ENCODE measurements at places on chromosomes 5 and 9.

DNA sequence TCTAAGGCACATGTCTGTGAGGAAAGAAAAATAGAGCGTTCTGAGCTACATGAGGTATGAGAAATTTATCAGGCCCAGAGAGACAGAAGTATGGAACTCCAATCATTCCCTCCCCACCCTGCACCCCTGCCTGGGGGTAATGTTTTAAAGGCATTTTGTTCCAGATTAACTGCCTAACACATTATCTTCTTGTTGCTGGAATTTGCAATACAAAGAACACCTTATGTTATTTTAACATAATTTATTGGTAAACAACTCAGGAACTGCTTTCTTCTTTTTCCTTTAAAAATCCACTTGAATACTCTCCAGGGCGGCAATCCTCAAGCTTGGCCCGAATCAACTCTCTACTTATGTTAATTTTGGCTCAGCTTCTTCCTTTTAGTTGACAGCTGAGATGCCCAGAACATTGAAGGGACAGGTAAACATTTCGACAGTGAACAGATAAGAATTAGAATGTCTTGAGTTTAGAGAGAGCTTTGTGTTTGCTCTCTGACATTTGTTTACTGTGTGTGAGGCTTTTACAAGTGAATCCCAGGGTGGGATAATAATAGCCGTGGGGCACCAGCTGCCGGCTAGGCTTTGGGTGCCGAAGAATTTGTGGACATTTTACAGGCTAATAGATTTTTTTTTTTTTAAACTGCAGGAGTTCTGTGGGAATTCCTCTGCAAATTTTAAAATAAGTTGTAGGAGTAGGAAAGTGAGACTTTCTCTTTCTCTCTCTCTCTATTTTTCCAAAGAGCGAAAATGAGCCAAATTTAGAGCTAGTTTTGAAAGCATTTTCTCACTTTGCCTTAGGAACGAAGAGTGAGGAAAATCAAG lies 96.4 kb upstream of the TAF11L2 start:
- no peak for DNase-seq

- DNase-seq: no peak
Observed at GRCh38 chr9:18018661-18019060, 439.8 kb downstream of the SH3GL2 start.

DNA sequence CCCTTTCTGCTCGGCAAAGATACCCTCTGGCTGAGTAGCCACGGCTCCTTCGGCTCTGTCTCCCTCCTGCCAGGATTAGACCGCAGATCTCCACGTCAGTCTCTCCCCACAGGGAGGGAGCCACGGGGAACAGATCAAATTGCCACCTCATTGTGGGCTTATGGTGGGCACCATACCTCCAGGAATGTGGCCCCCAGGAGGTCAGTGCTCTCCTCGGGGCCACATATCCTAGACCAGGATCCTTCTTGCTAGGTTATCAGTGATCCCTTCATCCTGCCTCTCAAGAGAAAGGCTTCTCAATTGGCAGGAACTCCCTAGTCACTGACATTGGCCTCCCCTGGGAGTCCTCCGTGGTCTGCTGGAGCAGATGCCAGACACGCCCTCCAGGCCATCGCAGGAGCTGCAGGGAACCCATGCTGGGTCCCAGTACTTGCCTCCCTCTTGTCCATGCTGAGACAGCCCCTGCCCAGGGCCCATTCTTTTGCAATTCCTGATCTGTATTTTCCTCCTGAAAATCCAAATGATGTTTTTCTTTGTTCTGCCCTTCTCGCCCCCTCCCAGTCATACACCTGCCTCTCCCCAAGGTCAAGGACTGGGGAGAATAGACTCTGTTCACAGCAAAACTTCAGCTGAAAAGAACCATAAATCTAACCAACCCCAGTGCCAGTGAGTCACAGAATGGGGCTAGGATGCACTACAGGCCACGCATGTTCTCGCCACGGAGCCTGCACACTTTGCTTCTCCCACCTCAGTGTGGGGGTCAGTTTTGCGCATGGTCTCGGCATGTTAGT lies 31.6 kb upstream of the ENHO start:
- DNase-seq: no peak

DNA sequence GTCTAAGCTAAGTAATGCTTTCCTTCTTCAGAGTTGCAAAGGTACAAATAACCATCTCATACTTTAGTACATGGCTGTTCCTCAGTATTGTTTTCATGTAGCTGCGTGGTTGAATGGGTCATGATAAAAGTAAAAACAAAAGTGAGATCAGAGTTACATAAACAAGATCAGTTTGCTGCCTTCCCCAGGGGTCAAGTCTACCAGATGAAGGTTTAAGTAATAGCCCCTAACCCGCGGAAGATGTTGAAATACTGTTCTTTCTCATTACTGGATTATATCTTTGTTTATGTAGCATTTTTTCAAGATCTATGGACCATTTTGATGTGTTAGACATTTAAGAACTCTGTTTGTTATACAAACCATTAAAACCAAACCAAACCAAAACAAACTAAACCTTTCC lies 34.1 kb upstream of the ARRDC3 start:
- no peak for DNase-seq

GRCh38 chr9:17906176-17906840 lies 327.4 kb downstream of the SH3GL2 start:
- DNase-seq: no peak

DNA sequence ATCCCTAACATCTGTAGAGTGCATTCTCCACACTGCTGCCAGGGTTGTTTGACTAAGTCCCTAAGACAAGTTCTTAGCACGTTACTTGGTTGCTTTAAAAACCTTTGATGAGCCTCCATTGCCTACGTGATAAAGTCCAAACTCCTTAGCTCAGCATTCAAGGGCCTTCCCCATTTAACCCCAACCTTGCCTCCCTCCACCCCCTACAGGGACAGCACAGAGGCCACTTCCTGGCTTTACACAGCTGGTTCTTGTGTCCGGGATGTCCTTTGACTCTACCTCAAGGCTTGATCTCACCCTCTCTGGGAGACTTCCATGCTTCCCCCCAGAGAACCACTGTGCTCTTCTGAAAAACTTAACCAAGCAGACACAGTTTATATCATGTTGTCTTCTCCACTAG lies 29.4 kb downstream of the FAM240B start:
- DNase-seq: no peak

- no peak for DNase-seq
Observed at GRCh38 chr5:86861512-86861911, 243.8 kb downstream of the COX7C start.

- no peak for DNase-seq
Observed at GRCh38 chr5:37696190-37697021, 143.4 kb downstream of the GDNF start.

DNA sequence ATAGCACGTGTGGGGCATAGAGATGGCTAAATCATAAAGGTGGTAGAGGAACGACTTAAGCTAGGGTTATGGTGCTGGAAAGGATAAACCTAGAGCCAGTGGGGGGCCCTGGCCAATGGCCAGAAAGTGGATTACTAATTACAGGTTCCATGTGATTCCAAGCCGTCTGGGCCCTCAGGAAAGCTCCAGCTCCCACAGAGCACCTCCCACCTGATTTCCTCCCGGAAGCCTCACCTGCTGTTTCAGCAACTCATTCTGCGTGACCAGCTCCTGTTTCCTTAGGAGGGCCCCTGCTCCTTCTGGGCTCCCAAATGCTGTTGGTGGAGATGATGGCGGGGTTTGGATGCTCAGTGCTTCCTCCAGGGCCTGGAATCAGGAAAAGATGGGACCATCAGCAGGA lies 16.2 kb downstream of the GPX3 start:
- DNase-seq: no peak

DNA sequence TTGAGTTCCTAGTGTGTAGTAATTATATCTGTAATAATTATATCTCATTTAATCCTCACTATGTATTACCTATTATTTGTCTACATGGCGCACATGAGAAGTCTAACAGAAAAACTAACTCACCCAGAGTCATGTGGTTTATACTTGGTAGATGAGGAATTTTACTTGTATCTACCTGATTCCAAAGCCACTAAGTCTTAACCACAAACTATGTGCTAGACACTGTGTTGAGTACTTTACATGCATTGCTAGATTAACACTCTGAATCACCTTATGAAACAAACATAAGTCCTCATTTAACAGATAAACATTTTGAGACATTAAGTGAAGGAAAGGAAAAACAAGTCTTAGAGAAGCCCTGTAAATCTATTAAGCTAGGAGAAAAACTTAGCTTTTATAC lies 404.8 kb downstream of the TLR4 start:
- no peak for DNase-seq

- no peak for DNase-seq
Observed at GRCh38 chr9:20618361-20618802, 3.9 kb downstream of the MLLT3 start.

DNA sequence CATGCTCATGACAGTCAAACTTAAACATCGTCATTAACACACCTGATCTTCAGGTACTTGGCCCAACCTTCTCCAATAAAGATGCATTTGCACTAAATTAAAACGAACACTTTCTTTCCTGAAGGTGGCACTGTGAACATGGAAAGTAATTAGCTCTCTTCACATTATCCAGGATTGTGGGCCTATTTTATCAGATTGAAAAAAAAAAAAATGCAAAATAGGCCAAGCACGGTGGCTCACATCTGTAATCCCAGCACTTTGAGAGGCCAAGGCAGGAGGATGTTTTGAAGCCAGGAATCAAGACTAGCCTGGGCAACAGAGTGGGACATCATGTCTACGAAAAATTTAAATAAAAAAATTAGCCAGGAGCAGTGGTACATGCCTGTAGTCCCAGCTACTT lies 14.4 kb upstream of the CDC20B start:
- no peak for DNase-seq

GRCh38 chr5:32276173-32276853 lies 36.4 kb downstream of the MTMR12 start:
- peak; percentile 47 for DNase-seq

- DNase-seq: no peak
Observed at GRCh38 chr9:69678843-69679538, 6.8 kb upstream of the APBA1 start.

DNA sequence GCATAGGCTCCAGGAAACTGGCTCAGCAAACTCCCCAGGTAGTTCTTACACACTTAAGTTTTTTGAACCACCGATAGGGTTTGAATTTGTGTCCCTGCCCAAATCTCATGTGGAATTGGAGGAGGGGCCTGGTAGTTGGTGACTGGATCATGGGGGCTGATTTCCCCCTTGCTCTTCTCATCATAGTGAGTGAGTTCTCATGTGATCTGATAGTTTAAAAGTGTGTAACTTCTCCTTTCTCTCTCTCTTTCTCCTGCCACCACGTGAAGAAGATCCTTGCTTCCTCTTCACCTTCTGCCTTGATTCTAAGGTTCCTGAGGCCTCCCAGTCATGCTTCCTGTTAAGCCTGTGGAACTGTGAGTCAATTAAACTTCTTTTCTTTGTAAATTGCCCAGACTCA lies 22.4 kb upstream of the HACD4 start:
- DNase-seq: no peak

GRCh38 chr9:137823986-137824771 lies 53.4 kb upstream of the CACNA1B start:
- no peak for DNase-seq

DNA sequence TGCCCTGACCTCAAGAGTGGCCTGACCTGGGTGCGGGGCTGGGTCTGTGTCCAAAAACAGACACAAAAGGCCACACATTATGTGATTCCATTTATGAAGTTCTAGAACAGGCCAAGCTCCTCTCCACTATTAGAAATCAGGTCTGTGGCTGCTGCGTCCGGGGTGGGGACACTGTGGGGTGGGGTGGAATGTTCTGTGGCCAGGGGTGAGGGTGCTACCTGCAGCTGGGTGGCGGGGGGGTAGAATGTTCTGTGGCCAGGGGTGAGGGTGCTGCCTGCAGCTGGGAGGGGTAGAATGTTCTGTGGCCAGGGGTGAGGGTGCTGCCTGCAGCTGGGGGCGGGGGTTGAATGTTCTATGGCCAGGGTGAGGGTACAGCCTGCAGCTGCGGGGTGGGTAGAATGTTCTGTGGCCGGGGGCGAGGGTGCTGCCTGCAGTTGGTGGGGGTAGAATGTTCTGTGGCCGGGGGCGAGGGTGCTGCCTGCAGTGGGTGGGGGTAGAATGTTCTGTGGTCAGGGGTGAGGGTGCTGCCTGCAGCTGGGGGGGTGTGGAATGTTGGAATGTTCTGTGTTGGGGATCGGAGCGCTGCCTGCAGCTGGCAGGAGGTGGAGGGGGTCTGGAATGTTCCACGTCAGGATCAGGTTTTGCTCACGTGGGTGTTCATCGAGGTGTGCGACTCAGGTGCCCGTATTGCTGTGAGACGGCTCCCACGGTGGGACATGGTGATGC lies 8.3 kb downstream of the LCN12 start:
- DNase-seq: no peak

DNA sequence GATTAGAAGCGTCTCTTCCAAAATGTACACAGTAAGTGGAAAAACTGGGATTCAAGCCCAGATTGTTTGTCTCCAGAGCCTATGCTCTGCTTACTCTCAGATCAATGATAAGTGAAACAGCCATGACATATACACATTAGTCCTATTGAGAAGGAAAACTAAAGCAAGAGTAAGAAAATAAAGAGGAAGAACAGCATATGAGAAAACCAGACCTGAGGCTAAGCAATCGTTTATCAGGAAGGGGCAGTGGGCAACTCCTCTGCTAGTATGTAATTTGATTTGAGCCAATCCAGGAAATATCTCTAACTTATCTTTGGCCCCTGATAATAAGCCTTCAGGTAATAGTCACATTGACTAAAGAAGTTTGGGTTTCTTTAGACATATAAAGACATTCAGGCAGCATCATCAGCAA lies 789.9 kb upstream of the C9orf72 start:
- DNase-seq: no peak

DNA sequence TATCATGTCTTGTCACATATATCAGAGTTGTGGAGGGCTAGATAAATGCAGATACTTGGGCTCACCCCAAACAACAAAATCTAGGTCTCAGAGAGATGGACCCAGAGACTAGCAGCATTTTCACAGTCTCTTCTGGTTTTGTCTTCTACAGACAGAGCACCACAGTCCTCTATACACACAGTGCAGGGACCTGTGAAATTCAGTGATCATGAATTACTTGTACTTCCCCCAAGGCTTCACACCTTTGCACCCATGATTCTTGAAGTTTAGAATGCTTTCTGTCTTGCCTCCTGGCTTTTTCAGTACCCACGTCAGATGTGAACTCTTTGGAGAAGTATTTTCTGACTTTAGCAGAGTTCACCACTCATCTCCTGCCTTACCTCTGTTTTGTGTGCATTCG lies 371.5 kb upstream of the PRR16 start:
- DNase-seq: no peak

- no peak for DNase-seq
Observed at GRCh38 chr9:79489261-79490000, 82.3 kb upstream of the TLE4 start.

GRCh38 chr5:171989946-171990712 lies 16.3 kb downstream of the FBXW11 start:
- DNase-seq: no peak

GRCh38 chr9:132994410-132995120 lies 16.1 kb downstream of the GFI1B start:
- DNase-seq: peak; percentile 75

Data from inflammatory macrophage (primary cell).